ENCODE measurements at places on chromosomes 6 and 20.

- no peak for DNase-seq
Measured at GRCh38 chr20:5183731-5184474, 57.1 kb downstream of the CDS2 start.

DNA sequence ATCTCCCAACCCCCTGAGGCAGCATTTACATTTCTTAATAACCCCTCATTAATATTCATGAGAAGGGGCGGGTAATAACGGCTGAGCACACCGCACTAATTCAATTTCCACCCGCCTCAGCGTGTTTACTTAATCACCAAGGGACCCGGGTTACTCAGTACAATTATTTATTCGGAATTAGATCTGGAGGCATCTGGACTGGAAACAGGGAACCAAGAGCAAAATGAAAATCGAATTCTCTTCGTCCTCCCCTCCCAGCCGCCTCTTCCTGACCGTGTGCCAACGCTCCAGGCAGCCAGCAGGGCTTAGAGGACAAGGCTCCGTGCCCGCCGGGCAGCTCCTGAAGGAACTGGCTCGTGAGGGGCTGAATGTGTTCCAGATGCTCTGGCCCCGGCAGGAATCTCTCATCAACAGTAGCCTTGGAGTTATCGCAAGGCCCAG lies 23.5 kb upstream of the CTNNBL1 start:
- no peak for DNase-seq

DNA sequence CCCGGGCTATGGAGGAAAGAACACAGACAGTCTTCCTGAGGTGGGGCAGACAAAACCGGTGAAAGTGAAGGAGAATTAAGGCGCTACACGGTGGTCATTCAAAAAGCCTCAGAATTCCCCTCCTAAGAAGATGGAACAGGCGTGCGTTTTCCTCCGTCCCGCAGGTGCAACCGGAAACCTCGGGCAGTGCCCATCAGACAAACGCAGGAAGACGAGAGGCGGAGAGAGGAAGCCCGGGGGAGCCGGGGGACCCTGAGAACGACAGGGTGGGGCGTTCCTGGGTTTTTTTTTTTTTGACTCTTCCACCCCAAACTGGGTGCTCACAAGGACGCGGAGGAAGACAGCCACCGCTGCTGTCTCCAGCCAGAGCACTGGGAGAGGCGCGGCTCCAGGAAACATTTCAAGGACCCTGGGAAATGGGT lies 25.4 kb downstream of the TTLL2 start:
- DNase-seq, result no peak

DNA sequence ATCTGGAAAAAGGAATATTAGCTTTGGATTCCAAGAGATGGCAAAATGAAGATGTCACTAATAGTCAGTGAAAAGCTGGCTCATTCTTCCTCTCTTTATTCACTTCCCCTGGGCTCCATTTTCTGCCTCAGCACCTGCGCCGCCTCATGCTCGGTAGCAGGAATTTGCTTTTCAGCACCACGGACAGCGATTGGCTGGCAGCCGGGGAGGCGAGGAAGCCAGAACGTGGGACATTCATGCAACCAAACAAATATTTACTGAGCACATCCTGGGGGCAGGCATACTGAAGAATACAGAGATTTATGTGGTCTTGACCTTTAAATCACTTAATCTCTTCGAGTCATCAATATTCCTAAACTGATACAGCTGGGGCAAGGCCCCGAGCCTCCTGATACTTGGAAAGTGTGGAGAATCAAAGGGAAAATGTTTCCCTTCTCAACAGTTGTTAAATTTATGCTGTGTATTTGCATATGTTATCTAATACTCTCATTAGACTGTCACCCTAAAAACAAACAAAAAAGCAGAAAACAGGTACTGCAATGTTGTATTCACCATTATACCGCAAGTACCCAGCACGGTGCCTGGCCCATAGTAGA lies 12.1 kb upstream of the PDYN start:
- DNase-seq, result peak; percentile 8

GRCh38 chr6:154092326-154092962 lies 53.4 kb downstream of the OPRM1 start:
- DNase-seq, result no peak

DNA sequence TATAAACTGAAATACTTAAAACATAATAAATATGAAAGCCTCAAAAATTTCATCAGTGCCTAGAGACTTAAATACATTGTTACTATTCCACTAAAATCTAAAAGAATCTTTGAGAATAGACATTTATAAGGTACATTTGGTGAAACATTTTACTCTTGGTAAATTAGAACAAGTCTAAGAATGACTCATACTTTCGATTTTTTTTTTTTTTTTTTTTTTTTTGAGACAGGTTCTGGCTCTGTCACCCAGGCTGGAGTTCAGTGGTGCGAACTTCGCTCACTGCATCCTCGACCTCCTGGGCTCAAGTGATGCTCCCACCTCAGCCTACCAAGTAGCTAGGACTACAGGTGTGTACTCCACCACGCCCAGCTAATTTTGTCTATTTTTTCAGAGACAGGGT lies 6.4 kb downstream of the FUCA2 start:
- no peak for DNase-seq

DNA sequence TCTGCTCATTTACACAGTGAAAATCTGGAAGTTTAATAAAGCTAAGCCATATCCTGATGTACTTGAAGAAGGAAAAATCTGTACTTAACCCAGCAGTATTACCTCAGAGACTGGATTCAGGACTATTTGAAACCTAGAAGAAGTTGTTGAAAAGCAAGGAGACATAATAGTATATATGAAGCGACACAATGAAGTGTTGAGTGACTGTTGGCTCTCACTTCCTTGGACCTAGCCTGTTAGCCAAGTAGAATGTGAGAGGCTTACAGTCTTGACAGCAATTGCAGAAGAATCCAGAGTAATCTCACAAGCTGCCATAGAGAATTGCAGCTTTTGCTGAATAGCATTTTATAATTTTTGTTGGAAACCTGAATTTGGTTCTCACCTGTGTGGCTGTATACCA lies 26.7 kb downstream of the SMAP1 start:
- DNase-seq, result no peak

GRCh38 chr6:85966828-85967227 lies 324.1 kb upstream of the SYNCRIP start:
- DNase-seq, result no peak

DNA sequence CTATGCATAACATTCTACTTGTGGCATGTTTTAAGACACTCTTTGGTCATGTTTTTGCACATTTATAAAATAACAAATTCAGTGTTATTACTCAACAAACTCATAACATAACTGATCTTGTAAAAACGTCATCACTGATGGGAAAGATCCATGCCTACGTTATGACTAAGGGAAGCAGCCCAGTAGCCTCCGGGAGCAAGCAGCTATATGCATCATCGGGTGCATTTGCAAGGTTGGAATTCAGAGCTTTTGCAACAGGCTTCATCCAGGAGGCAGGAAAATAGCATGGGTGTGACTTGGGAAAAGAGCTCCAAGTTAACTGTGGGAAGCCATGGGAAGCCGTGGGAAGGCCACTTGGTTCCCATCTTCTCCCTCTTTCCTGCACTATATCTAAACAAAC lies 271.6 kb upstream of the SGK1 start:
- no peak for DNase-seq

DNA sequence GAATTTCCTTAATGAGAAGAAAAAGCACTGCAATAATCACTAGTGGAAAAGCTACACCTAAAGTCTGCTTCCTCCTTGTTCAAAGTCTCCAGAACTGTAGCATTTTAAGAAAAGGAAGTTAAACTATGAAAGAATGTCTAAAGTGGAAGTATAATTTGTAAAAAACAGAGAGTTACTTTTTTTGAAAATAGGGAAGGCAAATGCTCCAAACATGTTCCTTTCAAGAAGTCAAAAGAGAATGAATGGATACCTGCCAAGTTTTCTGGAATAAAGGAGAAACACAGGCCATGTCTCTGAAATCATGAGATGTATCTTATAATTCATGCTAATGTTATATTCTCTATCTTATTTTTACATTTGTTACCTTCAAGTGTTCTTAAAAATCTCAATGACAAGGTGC lies 60.7 kb upstream of the ADGRG6 start:
- no peak for DNase-seq

DNA sequence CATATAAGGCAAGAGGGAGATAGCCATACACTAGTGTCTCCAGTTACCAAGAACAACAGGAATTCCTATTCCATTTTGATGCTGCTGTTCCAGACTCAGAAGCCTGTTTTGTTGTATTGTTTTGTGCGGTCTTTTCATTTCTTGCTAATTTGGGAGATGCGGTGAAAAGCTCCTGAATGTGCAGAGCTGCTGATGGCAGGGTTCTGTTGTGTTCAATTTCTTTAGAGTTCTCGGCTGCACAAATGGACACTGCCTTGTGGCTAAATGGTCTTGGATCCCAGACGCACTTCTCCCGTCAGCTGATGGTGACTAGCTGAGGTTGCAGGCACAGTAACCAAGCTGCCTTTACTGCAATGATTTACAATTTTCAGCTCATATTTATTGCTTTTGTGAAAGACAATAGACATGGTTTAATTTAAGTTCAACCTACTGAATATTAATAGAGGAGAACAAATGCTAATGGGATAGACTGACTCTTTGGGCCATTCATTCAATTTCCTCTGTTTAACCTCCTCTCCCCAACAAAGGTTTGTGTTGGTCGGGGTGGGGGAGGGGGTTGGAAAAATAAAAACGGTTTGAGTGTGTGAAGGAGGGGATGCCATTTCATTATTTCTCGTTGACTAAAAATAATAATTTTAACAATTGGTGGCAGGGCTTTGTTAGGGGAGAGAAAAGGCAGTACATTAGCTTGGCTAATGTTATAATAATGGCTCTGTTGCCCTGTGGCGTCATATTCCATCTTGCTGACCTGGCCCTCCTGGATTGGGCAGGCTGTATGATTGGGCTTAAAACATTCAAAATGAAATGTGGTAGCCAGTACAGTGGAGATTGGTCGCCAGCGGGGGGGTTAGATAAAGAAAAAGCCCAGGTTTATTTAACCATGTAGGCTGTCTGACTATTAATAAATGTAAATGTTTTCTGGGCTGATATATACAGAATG lies 159.5 kb downstream of the JARID2 start:
- DNase-seq, result no peak

GRCh38 chr20:9627219-9627618 lies 112.8 kb downstream of the LAMP5 start:
- no peak for DNase-seq

DNA sequence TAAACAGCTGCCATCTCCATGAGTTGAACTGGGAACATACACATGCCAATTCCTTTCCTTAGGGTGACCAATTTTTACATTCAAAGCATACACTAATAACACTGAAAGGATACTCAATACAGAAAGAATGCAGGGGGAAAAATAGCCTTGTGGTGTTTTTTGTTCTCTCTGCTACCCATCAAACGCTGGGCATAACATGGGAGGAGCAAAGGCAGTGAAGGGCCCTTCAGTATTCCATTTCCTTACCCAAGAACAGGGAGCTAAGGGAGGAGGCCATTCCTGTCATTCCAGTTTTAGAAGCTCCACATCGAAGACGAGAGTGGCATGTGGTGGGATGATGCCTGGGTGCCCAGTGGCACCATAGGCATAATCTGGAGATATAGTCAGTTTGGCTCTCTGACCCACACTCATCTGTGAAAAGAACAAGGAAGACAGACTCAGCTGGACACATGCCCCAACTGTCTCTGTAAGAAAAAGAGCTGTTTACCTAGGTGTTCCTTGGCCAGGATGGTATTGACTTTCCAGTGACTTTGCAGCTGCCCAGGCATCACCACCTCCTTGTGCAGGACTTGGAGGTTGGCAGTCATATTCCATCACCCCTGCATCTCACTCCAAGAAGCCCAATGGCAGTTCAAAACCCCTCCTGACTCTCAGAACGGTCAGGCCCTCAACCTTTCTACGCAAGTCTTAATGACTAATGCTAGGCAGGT lies 20.9 kb downstream of the FKBP1A start:
- no peak for DNase-seq

- DNase-seq, result no peak
Measured at GRCh38 chr6:114064862-114065261, 93.9 kb upstream of the HDAC2 start.

- DNase-seq, result no peak
Measured at GRCh38 chr20:45948742-45949541, 14.5 kb downstream of the PCIF1 start.

GRCh38 chr6:132456700-132457143 lies 55.4 kb upstream of the MOXD1 start:
- no peak for DNase-seq

DNA sequence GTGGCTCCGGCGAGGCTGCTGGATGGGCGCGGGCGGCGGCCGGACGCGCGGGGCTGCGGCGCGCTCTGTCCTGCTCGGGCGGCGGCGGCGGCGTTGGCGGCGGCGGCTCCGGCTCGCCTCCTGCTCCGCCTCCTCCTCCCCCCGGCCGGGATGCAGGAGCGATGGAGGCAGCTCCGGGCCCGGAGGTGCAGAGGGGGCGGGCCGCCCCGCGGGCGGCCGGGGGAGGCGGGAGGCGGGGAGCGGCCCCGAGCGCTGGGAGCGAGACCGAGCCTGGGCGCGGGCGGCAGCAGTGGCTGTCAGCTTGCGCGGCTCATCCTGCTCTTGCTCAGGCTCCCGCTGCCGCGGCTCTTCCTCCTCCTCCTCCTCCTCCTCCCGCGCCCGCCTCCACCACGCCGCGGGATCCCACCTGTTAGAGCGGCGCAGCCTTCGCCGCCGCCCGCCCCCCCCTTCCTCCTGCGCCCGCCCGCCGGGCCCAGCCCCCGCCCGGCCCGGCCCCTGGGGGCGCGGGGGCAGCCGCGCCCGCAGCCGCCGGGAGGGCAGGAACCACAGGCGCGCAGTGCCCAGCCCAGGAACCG lies at the start of gene NOL4L:
TSS of gene NOL4L (minus strand) at position 323 of the 575 bp plus-strand sequence. CDS start 443 bp downstream, outside the sequence.
- DNase-seq, result peak; percentile 30

DNA sequence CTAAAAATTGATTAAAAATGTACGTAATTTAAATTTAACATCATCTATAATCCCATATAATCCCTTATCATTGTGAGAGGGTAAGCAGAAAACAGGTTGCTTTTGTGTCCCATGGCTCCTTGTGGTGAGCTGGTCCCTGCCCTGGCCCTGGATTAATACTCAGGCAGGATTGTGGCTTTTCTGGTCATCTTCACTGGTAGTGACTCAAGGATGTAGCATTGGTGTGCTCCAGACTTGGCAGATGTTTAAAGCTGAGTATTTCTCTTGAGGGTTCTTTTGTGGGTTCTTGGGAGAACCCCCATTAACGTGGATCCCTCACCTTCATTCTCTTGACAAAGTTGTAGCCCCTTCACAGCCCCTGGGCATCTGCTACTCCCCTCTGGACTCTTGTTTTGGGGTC lies 39.3 kb downstream of the SNRNP48 start:
- no peak for DNase-seq

DNA sequence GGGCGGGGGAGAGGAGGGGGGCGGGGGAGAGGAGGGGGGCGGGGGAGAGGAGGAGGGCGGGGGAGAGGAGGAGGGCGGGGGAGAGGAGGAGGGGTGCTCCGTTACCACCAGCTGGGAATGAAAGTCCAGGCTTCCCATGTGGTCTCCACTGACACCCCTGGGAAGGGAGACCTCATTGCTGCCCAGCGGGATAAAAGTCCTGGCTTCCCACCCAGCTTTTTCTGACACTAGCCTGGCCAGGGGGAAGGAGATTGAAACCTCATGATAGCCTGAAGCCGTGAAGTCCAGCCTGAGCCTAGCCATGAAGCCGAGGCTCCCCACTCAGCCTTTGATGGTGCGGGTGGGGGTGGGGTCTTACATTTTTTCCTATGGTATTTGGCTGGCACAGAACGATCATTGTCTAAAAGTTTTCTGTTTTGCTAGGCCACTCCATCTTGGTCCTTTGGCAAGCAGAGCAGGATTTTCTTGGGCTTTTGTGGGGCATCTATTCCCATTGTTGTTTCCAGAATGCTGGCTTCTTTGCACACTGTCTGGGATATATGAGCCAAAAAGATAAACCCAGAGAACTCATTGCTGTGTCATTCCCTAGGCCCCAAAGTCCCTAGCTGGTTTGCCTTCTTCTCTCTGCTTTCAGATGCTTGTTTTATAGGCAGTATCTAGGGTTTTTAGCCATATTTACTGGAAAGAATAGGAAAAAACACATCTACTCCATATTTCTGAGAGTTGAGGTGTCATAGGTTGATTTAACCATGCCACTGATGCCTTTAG lies 67.9 kb upstream of the RNF24 start:
- no peak for DNase-seq

All from activated T-helper 9 cell treated with anti-CD3 and anti-CD28 coated beads, Interleukin-2, amount 50 U/mL, for 16 hours (primary cell).